ENCODE measurements at places on chromosomes 7 and 10. TPM values are rescaled to one million over a fixed set of nuclear protein-coding genes. Genes with fewer than 3 reads are reported as not detected.
A peak's percentile ranks its signal among the peaks of the same experiment; 100 is the strongest.

GRCh38 chr10:79129361-79129997 lies 60.7 kb downstream of the ZMIZ1 start:
- peaks cover 99% of the 10 kb centered on the region for H3K4me1 ChIP-seq
- DNase-seq: no peak
- H3K27ac ChIP-seq: peak overlapping the region; percentile 98
- no peaks in the 10 kb centered on the region for H3K27me3 ChIP-seq

DNA sequence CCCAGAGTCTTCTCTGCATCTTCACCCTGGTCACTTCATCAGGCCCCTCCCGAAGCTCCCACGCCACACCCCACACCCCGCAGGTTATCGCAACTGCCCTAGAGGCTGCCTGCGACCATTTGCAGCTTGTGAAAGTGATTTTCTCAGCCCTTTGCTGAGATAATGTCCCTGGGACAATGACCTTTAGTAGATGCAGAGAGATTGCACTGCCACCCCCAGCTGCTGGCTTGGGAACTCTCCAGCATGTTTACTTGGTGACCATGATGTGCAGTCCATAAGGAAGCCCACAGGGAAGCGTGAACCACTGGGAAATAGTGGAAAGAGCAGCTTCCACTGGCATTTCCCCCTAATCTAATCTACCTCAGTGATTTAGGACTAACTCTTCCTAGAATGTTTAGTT lies 97.3 kb downstream of the WNT2 start:
- no peaks in the 10 kb centered on the region for H3K27me3 ChIP-seq
- no peak overlapping the region for H3K27ac ChIP-seq

- no peaks in the 10 kb centered on the region for H3K4me1 ChIP-seq
- no peak for DNase-seq
- H3K4me3 ChIP-seq: no peak overlapping the region
- no peaks in the 10 kb centered on the region for H3K27me3 ChIP-seq
- no peak overlapping the region for H3K27ac ChIP-seq
Observed at GRCh38 chr10:90945491-90946070, 24.7 kb upstream of the ANKRD1 start.

GRCh38 chr10:44859546-44860285 lies 51.4 kb upstream of the TMEM72 start:
- H3K4me1 ChIP-seq: no peaks in the 10 kb centered on the region
- no peaks in the 10 kb centered on the region for H3K27me3 ChIP-seq
- no peak overlapping the region for H3K4me3 ChIP-seq
- H3K36me3 ChIP-seq: no peaks in the 10 kb centered on the region

- no peak for DNase-seq
- peaks cover 8% of the 10 kb centered on the region for H3K4me1 ChIP-seq
Observed at GRCh38 chr7:112023282-112023681, 182.9 kb downstream of the DOCK4 start.

- peak; percentile 79 for DNase-seq
- H3K4me1 ChIP-seq: no peaks in the 10 kb centered on the region
- H3K27ac ChIP-seq: peak overlapping the region; percentile 85
- H3K27me3 ChIP-seq: no peaks in the 10 kb centered on the region
- peak overlapping the region; percentile 6 for H3K4me3 ChIP-seq
Observed at GRCh38 chr10:3886641-3887251, 101.7 kb upstream of the KLF6 start.

DNA sequence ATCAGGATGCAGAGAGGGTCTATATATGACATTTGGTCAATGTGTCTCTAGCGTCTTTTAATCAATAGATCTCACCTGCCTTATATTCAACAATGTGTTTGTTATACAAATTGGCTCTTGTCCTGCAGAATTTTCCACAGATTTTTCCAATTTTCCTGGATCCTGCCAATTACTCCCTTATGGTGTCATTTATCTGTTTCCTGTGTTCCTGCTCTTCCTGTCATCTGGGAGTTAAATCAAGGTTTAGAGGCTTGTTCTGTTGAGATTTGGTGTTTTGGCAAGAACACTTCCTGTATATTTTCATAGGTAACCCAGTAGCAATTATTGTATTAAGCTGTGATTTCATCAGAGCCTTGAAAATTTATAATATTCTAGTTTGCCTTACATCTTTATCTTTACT lies 8.8 kb upstream of the C10orf71 start:
- H3K27ac ChIP-seq: no peak overlapping the region
- H3K4me1 ChIP-seq: peaks cover 6% of the 10 kb centered on the region
- DNase-seq: no peak
- no peaks in the 10 kb centered on the region for H3K36me3 ChIP-seq
- H3K27me3 ChIP-seq: no peaks in the 10 kb centered on the region
- H3K4me3 ChIP-seq: no peak overlapping the region

DNA sequence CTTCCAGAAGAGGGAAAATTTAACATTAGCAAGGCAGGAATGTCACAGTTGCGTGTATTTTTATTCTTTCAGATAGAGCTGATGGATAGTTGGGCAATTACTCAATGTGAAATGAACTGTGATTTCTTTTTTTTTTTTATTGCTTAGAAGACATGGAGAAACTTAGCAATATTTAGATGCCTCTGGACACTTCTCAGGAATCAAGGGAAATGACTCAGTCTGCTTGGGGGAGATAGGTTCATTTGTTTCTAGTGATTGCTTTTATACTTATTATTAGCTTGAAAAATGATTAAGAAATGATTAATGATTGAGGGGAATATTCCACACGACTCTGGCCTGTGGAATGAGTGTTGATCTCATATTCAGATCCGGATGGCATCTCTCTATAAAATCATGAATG lies 33.1 kb upstream of the TBX20 start:
- H3K36me3 ChIP-seq: no peaks in the 10 kb centered on the region
- H3K27ac ChIP-seq: no peak overlapping the region
- no peak for DNase-seq
- H3K27me3 ChIP-seq: no peaks in the 10 kb centered on the region
- H3K4me3 ChIP-seq: no peak overlapping the region

GRCh38 chr7:44750921-44751571 lies 2.4 kb downstream of the ZMIZ2 start:
- no peak overlapping the region for H3K27ac ChIP-seq
- no peak overlapping the region for H3K4me3 ChIP-seq
- H3K36me3 ChIP-seq: no peaks in the 10 kb centered on the region

GRCh38 chr10:14499601-14499904 lies 168.8 kb upstream of the FRMD4A start:
- no peak overlapping the region for H3K27ac ChIP-seq
- no peak overlapping the region for H3K4me3 ChIP-seq
- no peak for DNase-seq
- no peaks in the 10 kb centered on the region for H3K27me3 ChIP-seq
- H3K36me3 ChIP-seq: no peaks in the 10 kb centered on the region

GRCh38 chr7:54846273-54846672 lies 87.3 kb upstream of the SEC61G start:
- H3K27me3 ChIP-seq: no peaks in the 10 kb centered on the region
- no peak for DNase-seq
- H3K4me3 ChIP-seq: no peak overlapping the region
- no peaks in the 10 kb centered on the region for H3K36me3 ChIP-seq

DNA sequence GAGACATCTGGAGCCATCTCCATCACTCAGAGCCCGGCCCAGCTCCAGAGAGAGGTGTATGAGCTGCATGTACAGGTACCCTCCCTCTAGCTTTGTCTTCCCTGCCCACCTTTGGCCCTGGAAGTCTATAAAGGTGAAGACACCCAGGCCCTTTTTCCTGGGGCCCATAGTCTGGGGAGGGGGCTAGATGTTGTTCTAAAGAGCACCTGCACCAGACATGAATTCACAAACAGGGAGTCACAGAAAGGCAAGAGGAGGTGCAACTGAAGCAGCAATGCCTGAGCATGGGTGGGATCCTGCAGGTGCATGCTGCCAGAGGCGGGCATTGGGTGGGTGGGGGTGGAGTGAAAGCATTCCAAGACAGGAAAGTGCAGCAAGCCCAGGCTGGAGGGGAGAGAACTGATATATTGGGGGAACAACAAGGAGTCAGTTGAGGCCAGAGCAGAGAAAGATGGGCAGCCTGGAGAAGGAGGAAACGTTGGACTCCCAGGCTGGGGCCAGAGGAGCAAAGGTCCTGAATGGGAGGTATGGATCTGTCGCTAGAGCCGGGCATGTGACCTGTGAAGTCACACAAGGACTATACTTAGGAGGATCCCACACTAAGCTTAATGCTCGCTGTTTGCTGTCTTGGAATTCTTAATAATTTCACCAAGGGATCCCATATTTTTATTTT lies 11.7 kb downstream of the CDHR1 start:
- no peaks in the 10 kb centered on the region for H3K36me3 ChIP-seq
- H3K27me3 ChIP-seq: no peaks in the 10 kb centered on the region

DNA sequence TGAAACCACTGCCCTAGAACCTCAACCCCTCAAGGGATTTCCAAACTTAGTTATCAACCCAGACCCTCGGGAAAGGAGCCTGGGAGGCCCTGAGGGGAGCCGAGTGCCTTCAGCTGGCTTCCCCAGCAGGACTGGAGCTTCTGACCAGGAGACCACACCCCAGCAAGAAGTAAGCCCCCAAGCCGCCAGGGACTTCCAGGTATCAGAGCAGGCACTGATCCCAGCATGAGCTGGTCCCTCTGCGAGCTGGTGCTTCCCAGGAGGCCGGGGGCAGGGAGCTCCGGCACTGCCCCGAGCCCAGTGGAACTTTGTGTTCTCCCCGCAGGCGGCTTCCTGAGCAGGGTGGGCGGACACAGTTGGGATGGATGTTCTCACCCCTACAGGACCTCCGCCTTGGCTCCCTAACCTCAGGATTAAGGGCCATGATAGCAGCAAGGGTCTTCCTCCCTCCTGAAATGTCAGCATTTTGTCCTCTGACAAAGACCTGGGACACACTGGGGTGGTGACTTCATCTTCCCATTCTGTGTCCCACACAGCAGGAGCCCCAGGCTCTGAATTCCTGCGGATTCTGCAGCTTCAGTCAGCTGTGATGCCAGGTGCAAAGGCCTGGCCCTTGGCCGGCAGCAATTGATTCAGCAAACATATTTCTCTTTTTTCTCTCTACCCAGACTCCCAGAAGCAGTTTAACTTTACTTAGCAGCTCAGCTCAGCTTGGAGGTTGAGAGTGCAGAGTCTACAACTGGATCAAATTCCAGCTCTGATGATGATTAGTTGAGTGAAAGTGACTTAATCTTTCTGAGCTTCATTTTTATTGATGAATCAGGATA lies 11.6 kb downstream of the ATP6V0E2 start:
- H3K27me3 ChIP-seq: no peaks in the 10 kb centered on the region
- no peak for DNase-seq
- no peaks in the 10 kb centered on the region for H3K36me3 ChIP-seq
- no peaks in the 10 kb centered on the region for H3K4me1 ChIP-seq
- no peak overlapping the region for H3K27ac ChIP-seq
- no peak overlapping the region for H3K4me3 ChIP-seq

- peaks cover 4% of the 10 kb centered on the region for H3K36me3 ChIP-seq
- DNase-seq: no peak
- H3K27ac ChIP-seq: peak overlapping the region; percentile 82
- H3K27me3 ChIP-seq: no peaks in the 10 kb centered on the region
- H3K4me1 ChIP-seq: peaks cover 50% of the 10 kb centered on the region
Observed at GRCh38 chr10:132418527-132419416, 21.8 kb downstream of the PWWP2B start.

DNA sequence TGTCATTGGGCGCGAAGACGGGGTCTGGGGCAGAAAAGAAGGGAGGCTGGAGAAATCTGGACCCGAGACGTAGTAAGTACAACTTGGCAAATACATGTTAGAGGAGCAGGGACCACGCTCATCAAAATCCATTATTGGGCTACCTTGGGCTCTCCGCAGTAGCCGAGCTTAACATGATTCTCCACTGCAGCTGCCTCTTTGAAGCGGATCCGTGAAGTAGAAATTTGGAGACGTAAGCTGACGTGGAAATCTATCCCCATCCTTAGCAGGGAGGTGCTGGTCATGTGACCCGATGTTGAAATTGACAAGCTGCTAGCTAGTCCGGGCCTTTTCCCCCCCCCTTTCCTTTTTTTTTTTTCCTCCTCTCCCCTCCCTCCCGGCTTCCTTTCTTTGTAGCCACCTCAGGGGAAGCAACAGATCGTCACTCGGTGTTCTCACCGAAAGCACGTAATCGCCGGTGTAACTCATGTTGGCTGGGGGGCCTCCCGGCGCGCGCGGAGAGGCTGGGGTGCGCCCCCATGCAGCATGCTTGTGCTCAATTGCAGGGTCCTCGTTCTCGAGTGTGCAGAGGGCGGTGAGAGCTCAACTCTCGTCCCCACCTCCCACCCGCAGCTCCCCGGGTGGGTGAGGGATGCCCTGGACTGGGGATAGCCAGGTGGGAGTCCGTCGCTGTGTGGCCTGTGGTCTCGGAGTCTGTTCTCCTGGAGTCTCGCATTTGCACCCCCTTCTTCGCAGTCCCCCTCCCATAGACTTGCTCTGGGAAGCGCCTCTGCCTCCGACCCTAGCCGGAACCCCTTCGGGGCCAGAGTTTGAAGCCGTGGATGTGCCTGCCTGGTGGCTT lies at the start of gene HOXA11:
Gene HOXA11 (minus strand): TSS at position 220 of the 841 bp plus-strand sequence. CDS start 88 bp downstream, at position 132.
- peaks cover 54% of the 10 kb centered on the region for H3K4me1 ChIP-seq
- peaks cover 79% of the 10 kb centered on the region for H3K27me3 ChIP-seq
- DNase-seq: no peak
- no peak within 1 kb of the TSS for H3K27ac ChIP-seq
- H3K4me3 ChIP-seq: peak within 1 kb of the TSS; percentile 37

The PHYHIPL gene
- 0.28 TPM for total RNA-seq

The ANKRD61 gene
- not detected for total RNA-seq

The NXPH1 gene
- not detected for total RNA-seq

The TYW1B gene
- total RNA-seq: 3.5 TPM

The CLRN3 gene
- not detected for total RNA-seq

The ACTL6B gene
- not detected for total RNA-seq

The ABCC2 gene
- 0.15 TPM for total RNA-seq

The COMMD3 gene
- 141 TPM for total RNA-seq

The HHEX gene
- total RNA-seq: 2.1 TPM

The LIPK gene
- total RNA-seq: not detected

The MACROH2A2 gene
- 19.6 TPM for total RNA-seq

Data from right atrium auricular region (tissue), 2 donors.